Activated T-cell treated with anti-CD3 and anti-CD28 coated beads, Interleukin-2, amount 50 U/mL, for 72 hours (primary cell): ENCODE measurements at places on chromosomes 7 and 10.

GRCh38 chr7:128304212-128304611 is 39.5 kb downstream of the RBM28 start:
- no peaks in the 10 kb centered on the region for H3K27me3 ChIP-seq
- no peak for DNase-seq
- no peak overlapping the region for H3K27ac ChIP-seq
- H3K36me3 ChIP-seq, result peaks cover 6% of the 10 kb centered on the region
- H3K4me3 ChIP-seq, result no peak overlapping the region
- no peaks in the 10 kb centered on the region for H3K4me1 ChIP-seq

DNA sequence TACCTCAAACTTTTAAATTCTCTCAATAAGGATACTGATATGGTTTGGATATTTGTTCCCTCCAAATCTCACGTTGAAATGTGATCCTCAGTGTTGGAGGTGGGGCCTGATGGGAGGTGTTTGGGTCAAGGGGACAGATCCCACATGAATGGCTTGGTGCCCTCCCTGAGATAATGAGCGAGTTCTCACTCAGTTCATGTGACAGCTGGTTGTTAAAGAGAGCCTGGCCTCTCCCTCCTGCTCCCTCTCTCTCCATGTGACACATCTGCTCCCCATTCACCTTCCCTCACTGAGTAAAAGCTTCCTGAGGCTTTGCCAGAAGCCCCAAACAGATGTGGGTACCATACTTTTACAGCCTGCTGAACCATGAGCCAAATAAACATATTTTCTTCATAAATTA is 19.2 kb downstream of the ABCB4 start:
- no peak overlapping the region for H3K27ac ChIP-seq
- H3K27me3 ChIP-seq, result peaks cover 14% of the 10 kb centered on the region
- no peaks in the 10 kb centered on the region for H3K4me1 ChIP-seq
- no peak for DNase-seq
- no peaks in the 10 kb centered on the region for H3K36me3 ChIP-seq

GRCh38 chr7:116692401-116693308 is 20.7 kb downstream of the MET start:
- peaks cover 15% of the 10 kb centered on the region for H3K27me3 ChIP-seq
- no peaks in the 10 kb centered on the region for H3K4me1 ChIP-seq
- H3K4me3 ChIP-seq, result no peak overlapping the region
- no peaks in the 10 kb centered on the region for H3K36me3 ChIP-seq

DNA sequence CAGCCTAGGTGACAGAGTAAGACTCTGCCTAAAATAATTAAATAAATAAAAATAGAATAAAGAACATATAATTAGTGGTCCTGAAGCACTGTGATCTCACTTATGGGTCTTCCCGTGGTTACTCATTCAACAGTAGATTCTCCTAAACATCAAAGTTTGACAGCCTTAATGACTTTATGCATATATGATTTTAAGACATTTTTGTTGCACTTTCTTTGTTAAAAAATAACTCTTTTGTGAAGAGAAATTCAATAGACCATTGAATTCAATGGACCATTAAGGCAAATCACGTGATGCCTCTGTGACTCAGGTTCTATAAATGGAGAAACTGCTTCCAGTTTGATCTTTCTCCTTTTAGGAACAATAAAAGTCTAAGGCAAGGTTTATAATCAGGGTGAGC is 59.6 kb downstream of the ATOH7 start:
- no peaks in the 10 kb centered on the region for H3K36me3 ChIP-seq
- no peaks in the 10 kb centered on the region for H3K27me3 ChIP-seq
- H3K4me3 ChIP-seq, result no peak overlapping the region
- H3K4me1 ChIP-seq, result no peaks in the 10 kb centered on the region

DNA sequence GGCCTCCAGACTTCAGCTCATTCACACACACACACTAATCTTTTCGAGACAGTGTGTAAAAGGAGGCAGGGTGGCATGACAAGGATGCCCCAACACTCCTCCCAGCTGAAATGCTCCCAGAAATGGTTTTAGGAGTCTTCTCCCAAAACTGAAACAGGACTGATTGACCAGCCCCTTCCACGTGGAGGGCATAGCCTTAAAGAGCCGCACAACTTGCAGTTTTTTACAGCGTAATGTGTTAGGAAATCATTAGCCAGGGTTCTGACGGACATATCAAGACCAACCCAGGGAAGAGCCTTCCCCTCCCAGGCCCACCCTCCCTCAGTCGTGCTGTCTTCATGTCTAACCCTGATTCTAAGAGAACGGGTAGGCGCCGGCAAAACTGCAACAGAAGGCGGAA is 224.6 kb downstream of the TNS3 start:
- no peaks in the 10 kb centered on the region for H3K36me3 ChIP-seq
- H3K27ac ChIP-seq, result no peak overlapping the region
- DNase-seq, result no peak
- H3K4me3 ChIP-seq, result no peak overlapping the region

- DNase-seq, result no peak
- no peak overlapping the region for H3K4me3 ChIP-seq
- H3K27ac ChIP-seq, result no peak overlapping the region
These were observed 15.6 kb downstream of the FANK1 start for GRCh38 chr10:125911990-125912389.

- no peak for DNase-seq
- H3K4me1 ChIP-seq, result peaks cover 5% of the 10 kb centered on the region
- no peak overlapping the region for H3K4me3 ChIP-seq
- peaks cover 32% of the 10 kb centered on the region for H3K27me3 ChIP-seq
- no peaks in the 10 kb centered on the region for H3K36me3 ChIP-seq
These were observed 40.8 kb upstream of the LOXL4 start for GRCh38 chr10:98308669-98309365.

GRCh38 chr10:122227754-122228153 is 43.3 kb upstream of the BTBD16 start:
- H3K36me3 ChIP-seq, result no peaks in the 10 kb centered on the region
- H3K4me3 ChIP-seq, result no peak overlapping the region
- H3K4me1 ChIP-seq, result no peaks in the 10 kb centered on the region
- no peak for DNase-seq
- no peak overlapping the region for H3K27ac ChIP-seq

- no peak for DNase-seq
- peaks cover 12% of the 10 kb centered on the region for H3K4me1 ChIP-seq
- peaks cover 21% of the 10 kb centered on the region for H3K27me3 ChIP-seq
- H3K4me3 ChIP-seq, result no peak overlapping the region
These were observed 132.3 kb downstream of the CHN2 start for GRCh38 chr7:29326864-29327263.

- peaks cover 19% of the 10 kb centered on the region for H3K27me3 ChIP-seq
- no peak overlapping the region for H3K4me3 ChIP-seq
- peaks cover 1% of the 10 kb centered on the region for H3K36me3 ChIP-seq
- DNase-seq, result no peak
- no peak overlapping the region for H3K27ac ChIP-seq
These were observed 46.2 kb downstream of the CCDC71L start for GRCh38 chr7:106614751-106615150.

- H3K27me3 ChIP-seq, result peaks cover 9% of the 10 kb centered on the region
- no peaks in the 10 kb centered on the region for H3K36me3 ChIP-seq
- H3K4me1 ChIP-seq, result no peaks in the 10 kb centered on the region
- no peak overlapping the region for H3K4me3 ChIP-seq
These were observed 6.8 kb downstream of the PON1 start for GRCh38 chr7:95317546-95317945.
